ENCODE measurements at places on chromosomes 5 and 9. TPM values are rescaled to one million over a fixed set of nuclear protein-coding genes. Genes with fewer than 3 reads are reported as not detected.

The SLC6A3 gene
- total RNA-seq, result not detected

The ZDHHC11B gene
- total RNA-seq, result 0.05 TPM

The CCDC180 gene
- total RNA-seq, result 5.4 TPM

The IFNA17 gene
- total RNA-seq, result not detected

The PCDHGA5 gene
- total RNA-seq, result 1.4 TPM
